Caki2 (cell line): ENCODE measurements at places on chromosomes 16 and 17.

DNA sequence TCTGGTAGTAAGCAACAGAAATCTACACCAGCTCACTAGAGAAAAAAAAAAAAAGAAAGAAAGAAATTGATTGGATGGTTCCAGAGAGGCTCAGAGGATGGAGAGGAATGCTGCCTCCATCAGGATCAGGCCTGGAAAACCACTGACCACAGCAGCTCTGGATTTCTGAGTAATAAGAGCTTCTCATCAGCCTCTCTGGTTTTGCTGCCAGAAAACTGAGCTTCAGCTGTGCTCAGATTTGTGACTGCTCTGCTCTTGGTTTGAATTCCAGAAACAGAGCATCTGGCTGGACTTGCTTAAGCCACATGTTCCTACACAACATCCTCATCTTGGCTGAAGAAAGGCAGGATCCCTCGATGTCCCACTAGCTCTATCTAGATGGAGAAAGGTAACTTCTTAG lies 25.9 kb downstream of the IRX6 start:
- DNase-seq, result no peak

- no peak for DNase-seq
Observed at GRCh38 chr17:79003661-79004411, 5.7 kb downstream of the CANT1 start.

- peak; percentile 59 for DNase-seq
Observed at GRCh38 chr16:642189-643049, 791 bp downstream of the MCRIP2 start.

DNA sequence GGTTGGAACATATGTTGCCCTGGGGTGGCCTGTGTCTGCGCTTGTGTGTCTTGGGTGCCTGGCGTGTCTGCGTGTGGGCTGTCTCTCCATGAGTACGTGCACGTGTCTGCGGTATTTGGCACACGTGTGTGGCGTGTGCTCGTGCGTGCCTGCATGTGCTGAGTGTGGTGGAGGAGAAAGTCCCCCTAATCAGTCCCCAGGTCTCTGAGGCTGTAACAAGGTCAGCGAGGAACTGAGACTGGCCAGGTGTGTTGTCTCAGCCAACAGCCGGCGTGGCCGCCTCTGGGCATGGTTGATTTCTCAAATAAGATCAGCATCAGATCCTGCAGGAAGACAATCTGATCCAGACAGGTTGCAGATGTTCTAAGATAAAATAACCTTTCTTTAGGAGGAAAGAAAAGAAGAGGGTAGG lies 3.5 kb upstream of the CPNE7 start:
- no peak for DNase-seq

DNA sequence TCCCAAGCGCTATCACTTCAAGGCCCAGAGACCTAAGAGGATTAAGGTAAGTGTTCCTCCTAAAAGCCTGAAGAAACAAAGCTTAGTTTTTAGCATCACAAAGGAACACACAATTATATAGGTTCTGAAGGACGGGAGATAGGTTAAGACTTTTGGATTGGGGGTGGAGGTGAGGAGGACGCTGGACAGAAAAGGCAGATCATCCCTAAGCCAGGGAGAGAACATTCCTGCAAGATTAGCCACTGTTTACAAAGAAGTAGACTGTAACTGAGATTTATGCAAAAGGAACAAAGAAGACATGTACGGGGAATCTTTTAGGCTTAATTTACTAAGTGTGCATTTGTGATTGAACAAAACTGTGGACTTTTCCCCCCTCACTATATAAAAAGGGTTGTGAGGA lies 184.1 kb upstream of the IRX5 start:
- DNase-seq, result no peak

GRCh38 chr17:30278032-30278431 lies 13.7 kb downstream of the BLMH start:
- peak; percentile 38 for DNase-seq

DNA sequence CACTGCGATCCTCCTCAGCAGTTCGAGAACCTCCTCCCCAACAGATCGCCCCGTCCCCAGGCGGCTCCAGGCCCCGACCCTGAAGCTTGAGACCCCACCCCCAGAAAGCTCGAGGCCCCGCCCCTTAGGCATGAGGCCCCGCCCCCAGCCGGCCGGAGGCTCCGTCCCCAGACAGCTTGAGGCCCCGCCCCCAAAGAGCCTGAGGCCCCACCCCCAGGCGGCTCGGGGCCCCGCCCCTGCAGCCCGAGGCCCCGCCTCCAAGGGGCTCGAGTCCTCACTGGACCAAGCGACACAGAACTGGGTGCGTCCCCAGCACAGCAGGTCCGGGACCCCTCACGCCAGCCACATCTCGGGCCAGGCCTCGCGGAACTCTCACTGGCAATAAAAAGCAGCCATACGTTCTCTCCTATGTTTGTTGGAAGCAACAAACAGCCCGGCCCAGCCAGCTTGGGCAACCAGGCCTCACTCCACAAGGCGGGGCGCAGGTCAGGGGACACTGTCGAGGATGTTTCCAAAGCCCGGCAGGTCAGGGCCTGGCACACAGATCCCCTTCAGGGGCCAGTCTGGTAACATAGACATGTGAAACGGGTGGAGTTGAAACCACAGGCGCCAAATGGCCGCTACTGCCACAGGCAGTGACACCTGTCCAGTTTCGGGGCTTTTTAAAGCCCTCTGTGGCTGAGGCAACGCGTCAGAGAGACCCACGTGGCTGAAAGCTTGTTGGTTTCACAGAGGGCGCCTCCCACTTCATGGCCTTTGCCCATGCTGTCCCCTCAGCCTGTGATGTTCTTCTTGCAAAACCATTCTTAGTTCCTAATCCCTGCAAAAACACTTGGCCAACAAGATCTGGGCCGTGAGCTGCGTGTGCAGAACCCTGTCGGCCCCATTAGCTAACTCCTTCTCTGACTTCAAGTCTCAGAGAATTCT lies 224.2 kb downstream of the PARN start:
- DNase-seq, result no peak

DNA sequence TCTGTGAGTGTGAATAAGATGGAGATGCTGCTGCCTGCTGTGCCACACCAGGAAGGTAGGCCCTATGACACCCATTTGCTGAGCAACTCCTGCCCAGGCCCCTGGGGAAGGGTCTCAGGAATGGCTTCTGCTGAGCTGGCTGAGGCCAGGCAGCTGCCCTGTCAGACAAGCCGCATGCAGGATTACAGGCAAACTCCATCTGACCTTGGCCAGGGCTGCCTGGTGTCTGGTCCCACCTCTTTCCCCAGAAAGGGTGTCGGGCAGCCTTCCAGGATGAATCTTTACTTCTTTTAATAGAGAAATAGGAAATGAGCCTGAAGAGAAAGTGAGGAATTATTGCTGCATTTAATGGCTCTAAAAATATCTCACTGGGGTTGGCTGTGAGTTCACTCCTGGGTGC lies 182.5 kb downstream of the IRX5 start:
- DNase-seq, result no peak

DNA sequence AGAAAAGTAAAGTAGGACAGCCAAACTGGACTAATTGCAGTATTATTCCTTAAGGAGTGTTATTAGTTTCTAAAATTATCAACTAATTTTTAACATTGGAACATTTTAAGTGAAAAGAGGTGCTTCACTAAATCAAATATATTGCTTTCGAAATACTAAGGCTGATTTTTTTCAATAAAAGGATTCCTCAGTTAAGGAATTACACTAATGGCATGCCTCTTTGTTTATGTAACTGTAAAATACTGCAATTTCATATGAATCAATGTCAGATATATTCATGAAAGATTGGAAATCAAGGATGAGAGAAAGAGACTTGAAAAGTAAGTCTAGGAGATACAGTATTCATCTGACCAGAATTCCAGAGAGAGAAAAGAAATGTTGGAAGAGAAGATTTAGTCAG lies 129.8 kb downstream of the TANC2 start:
- DNase-seq, result no peak

DNA sequence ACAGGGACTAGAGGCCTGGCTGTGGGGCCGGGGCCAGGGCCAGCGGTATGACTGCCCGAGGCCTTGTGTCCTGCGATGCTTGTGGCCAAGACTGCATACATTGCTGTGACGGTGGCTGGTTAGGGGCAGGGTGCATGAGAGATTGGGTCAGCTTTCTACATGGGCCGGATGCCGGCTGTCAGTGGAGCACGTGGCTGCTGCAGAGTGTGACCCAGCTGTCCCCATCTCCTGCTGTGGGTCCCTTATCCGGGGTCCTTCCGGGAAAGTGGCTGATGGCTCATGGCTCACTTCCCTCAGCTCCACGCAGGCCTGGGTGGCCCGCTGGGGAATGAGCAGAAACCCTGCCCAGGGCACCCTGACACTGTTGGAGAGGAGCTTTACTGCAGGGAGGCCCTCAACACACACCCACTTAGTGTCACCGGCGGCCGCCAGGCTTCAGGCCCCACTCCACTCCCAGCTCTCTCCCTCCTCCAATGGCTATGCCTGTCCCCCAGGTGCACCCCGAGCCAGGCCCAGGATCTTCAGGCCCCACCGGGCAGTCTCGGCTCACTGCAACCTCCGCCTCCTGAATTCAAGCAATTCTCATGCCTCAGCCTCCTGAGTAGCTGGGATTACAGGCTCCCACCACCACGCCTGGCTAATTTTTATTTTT lies 808 bp upstream of the RGS11 start:
- no peak for DNase-seq

DNA sequence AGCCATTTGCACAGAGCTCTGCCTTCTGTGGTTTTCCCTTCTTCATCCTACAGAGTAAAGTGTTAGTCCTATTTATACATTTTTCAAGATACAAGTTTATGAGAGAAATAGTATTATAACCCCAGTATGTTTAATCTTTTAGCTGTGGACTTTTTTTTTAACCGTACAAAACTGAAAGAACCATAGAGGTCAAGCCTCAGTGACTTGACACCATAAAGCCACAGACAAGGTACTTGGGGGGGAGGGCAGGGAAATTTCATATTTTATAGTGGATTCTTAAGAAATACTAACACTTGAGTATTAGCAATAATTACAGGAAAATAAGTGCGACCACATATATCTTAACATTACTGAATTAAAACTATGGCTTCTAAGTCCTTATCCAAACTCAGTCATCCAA lies 17.0 kb upstream of the RAB11FIP4 start:
- DNase-seq, result no peak

- no peak for DNase-seq
Observed at GRCh38 chr17:47335101-47335936, 11.6 kb downstream of the EFCAB13 start.

DNA sequence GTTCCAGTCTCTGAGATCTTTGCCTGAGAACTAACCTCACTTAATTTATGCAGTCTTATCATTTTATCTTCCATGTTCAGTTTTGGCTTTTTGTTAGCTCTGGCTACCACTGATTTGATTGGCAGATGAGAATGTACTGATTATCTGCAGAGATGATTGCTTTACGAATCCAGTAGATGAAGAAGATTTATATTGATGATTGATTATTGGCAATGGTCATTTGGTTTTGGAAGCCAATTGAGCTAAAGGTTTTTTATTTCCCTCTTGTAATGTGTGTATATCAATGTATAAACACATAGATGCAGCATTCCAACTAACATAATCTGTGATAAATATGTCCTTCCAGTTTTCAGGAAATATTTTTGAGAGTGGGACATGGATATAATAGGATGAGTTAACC lies 763.6 kb downstream of the CDH11 start:
- no peak for DNase-seq

DNA sequence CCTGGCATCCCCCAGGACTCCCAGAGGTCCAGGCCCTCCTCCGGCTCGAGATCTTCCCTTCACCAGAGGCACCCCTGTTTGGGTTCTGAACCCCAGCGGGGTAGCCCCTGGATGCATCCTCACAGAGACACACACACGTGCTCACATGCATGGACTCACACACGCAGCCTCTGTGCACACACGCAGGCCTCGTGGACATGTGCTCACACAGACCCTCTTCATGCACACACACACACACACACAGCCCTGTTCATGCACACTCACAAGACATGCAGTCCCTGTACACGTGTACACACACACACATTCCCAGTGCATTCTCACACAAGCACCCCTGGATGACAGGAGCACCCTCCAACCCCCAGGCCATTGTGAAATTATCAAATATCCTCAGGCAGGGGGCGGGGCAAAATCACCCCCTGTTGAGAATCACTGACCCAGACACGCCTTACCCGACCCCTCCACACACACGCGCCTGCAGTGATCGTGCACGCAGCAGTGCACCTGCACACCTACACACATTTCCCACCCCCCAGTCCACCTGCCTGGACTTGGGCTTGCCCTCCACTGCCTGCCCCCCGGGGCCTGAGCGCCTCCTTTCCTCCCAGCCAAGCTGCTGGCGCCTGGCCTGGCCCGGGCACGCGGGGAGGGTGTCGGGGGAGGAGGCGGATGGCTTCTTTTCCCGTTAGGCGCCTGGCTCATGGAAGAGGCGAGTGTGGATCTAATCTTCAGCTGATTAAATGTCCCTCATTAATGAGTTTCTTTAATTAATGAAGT lies 62.6 kb downstream of the ENGASE start:
- no peak for DNase-seq

DNA sequence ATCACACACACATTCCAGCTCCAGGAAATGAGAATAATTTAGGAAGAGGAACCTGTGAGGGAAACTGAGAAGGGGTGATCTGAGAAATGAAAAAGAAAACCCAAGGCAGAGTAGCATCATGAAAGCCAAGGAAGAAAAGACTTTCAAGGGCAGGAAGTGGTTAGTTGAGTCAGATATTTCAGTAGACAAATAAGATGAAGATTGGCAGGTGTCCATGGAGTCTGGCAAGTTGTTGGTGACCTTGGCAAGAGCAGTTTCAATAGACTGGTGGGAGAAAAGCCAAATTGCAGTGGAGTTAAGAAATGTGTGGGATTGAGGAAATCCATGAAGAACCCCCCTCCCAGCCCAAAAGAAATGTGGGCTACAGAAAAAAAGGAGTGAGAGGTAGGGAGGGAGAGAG lies 10.7 kb downstream of the GNAO1 start:
- no peak for DNase-seq

- no peak for DNase-seq
Observed at GRCh38 chr17:46783031-46783593, 35.4 kb downstream of the WNT3 start.

DNA sequence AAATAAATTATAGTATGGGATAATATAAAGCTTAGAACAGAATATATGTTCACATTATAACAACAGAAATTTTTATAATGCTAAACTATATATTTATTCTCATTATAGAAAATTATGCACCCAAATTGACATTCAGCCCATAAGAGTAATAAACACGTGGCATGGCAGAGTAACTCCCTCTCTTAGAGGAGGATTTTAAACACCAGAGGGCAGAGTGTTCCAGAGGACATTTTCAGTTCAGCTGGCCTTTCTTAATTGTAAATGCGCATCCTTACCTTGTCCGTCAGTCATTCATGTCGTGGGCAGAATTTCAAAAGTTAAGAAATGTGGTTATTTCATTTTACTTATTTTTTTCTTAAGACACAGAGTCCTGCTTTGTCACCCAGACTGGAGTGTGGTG lies 147.1 kb downstream of the TANC2 start:
- DNase-seq, result no peak

GRCh38 chr17:61168506-61168905 lies 231.1 kb upstream of the TBX2 start:
- DNase-seq, result peak; percentile 48

DNA sequence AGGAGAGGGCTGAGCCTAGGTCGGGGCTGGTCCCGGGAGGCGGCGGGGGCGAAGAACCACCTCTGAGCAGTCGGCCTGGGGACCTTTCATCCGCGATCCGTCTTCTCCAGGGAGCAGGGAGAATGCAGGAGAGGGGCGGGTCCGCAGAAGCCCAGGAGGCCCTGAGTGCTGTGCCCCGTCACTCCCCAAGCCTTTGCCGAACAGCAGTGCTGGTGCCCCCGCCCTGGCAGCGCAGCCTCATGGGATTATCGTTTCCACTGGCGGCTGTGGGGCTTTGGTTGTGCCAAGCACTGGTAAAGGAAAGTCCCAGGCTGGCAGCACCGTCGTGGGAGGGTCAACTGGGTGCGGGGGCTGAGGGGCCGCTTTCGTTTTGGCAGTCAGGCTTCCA lies 631 bp downstream of the TBL3 start:
- DNase-seq, result no peak
